Breast epithelium (tissue), 4 donors: ENCODE measurements at places on chromosomes 4 and X.

DNA sequence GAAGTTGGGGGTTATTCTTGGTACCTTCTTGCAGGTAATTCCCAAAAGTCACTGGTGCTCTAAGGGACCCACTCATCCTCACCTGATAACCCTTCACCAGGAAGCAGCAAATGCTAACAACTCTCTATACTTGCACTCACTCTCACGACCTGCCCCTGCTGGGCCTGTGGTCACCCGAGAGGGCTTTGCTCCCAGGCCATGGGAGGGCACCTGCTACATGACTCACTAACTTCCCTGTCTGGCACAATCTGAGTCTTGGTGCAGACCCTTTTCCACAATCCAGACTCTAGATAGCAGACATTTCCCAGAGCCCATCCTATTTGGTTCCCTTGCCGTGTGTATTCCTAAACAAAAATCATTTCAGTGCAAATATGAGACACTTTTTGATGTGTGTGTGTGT is 403.8 kb upstream of the FAT1 start:
- DNase-seq: no peak

DNA sequence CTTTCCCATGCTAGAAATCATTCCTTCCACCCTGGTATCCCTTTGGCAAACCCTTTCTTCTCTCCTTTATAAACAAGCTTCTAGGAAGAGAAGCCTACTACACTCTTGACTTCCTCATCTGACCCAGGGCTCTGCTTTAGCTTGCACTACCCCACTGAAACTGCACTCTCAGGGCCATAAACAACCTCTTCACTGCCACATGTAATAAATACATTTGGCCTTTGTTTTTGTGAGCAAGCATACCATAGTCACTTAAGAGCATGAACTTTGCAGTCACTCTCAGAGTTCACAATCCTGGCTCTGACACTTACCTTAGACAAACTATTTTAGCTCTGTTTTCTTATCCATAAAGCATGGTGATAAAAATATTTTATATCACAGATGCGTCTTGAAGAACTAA is 50.7 kb upstream of the USP38 start:
- no peak for DNase-seq

GRCh38 chr4:158125310-158125709 is 47.5 kb downstream of the GASK1B start:
- DNase-seq: no peak

GRCh38 chr4:141638230-141638629 is 1.8 kb downstream of the IL15 start:
- no peak for DNase-seq

GRCh38 chrX:37815366-37815765 is 32.0 kb downstream of the DYNLT3 start:
- no peak for DNase-seq

DNA sequence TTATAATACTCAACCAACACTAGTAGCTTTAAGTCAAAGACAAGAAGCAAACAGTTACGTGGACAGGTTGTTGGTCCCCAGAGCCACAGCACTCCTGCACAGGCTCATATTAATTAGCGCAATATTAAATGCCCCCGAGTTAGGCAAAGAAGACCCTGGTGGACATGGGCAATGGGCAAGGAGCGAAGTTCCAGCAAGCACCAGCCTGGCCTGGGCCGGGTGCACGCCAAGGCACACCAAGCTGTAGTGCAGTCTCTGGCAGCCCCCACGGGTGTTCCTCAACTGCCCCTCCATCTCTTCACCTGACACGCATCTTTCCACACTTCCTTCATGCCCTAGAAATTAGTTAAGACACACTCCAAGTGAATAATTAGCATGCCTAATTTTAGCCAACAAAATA is 20.1 kb downstream of the FAT1 start:
- no peak for DNase-seq
